Ovary (tissue), 10 donors: ENCODE measurements at places on chromosomes 2 and 18. TPM values are rescaled to one million over a fixed set of nuclear protein-coding genes. Genes with fewer than 3 reads are reported as not detected.

The ADAM23 gene
- total RNA-seq: 6.8 TPM

The SLC23A3 gene
- total RNA-seq: 2.4 TPM

The SPC25 gene
- total RNA-seq: 0.66 TPM

The CGREF1 gene
- 11.1 TPM for total RNA-seq

The GNAL gene
- total RNA-seq: 3.2 TPM

The AQP12A gene
- total RNA-seq: not detected

The DPYSL5 gene
- 0.78 TPM for total RNA-seq

The FAM110C gene
- 10.1 TPM for total RNA-seq

The UGT1A5 gene
- not detected for total RNA-seq

The CHRNG gene
- total RNA-seq: not detected

The ARHGEF33 gene
- total RNA-seq: 2.1 TPM

The SSB gene
- total RNA-seq: 50.1 TPM

The HOXD10 gene
- 3.2 TPM for total RNA-seq

The C2orf92 gene
- 7.7 TPM for total RNA-seq

The CACNB4 gene
- 1.9 TPM for total RNA-seq

The PDCD1 gene
- 0.57 TPM for total RNA-seq

The PLA2R1 gene
- 31.0 TPM for total RNA-seq

The ZAP70 gene
- total RNA-seq: 0.58 TPM

The LYG2 gene
- not detected for total RNA-seq

The MBD5 gene
- total RNA-seq: 66.3 TPM

The RBM44 gene
- total RNA-seq: 0.35 TPM

The NR4A2 gene
- total RNA-seq: 12.2 TPM
